ENCODE measurements at places on chromosomes 7 and 10.

GRCh38 chr10:42960991-42961795 lies 115.7 kb upstream of the RET start:
- no peak for DNase-seq

DNA sequence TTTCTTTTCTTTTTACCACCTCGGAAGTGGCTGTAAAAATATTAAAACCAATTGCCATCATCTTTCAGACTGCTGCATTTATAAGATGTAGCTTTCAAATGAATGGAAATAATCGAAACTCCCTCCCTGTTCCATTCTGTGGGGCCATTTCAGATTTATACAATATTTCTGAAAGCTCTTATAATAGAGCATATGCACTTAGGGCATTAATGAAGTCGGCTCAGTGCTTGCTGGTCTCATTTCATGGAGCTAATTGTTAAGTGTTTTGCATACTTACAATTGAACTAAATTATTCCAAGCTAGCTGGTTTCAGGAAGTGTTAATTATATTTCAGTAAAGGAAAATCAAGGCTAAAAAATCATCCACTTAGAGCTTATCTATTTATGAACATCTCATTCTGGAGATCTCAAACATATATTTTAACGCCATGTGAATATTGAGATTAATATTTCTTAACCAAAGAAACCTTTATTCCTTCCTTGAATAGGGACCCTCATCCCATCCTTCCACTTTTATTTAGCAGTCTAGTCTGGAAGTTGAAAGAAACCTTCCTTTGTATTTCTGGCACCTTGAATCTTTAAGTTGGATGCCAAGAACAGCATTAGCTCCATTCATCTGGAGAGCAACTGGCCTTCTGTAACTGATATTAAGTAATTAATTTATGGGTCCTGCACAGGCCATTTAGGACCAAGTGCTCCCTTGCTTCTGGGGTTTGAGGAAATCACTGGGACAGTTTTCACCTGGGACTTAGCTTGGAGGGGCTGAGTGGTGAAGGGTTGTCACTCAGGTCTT lies 45.1 kb downstream of the RPS24 start:
- DNase-seq, result no peak

- DNase-seq, result no peak
These were observed 449.1 kb downstream of the XPNPEP1 start for GRCh38 chr10:109474261-109474660.

DNA sequence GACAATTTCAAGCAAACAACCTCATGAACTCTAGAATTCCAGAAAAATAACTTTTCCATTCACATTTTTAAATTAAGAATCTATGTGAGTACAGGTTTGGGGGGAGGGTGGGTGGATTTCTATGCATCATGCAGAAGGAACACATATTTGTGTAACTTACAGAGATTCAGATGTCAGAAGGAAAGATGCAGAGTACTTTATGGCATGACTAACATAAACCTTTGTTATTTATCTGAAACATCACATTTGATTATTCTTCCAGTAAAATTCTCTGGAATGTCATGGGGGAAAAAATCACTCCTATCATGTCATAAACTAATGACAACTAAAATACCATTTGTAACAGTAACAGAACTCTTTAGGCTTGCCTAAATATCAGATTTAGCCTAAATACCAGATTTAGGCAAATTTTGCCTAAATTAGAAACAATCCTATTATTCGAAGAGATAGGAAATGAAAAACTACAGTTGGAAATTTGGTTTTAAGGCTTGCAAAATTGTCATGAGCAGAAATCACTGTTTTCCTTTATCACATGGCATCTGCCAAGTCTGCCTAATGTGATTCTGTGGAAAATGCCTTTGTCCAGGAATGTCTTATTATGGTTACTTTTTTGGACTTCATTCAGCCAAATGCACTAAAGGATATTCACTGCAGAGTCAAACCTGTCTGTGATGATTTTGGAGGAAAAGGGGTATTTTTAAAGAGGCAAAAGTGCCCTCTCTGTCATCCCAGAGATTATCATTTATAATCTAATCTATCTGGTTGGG lies 527.7 kb upstream of the CELF2 start:
- DNase-seq, result no peak

GRCh38 chr10:33621101-33621500 lies 286.6 kb upstream of the NRP1 start:
- DNase-seq, result no peak

DNA sequence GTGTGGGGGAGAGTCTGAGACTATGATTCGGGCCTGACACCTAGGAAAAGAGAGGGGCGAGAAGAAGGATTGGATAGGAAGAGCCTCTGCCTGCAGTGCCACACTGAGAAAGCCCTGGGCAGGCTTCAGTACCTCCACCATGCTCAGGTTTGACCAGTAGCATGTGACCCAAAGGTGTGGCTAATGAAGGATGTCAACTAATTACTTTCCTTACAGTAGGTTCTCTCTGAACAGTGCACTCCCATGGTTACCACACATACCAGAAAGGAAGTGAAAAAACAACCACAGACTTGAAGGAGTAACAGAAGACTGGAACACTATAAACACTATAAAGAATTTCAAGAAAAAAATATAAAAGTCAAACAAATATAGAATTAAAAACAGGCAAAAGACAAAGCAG lies 46.2 kb downstream of the SEM1 start:
- DNase-seq, result no peak

GRCh38 chr7:14457568-14458453 lies 444.7 kb downstream of the DGKB start:
- DNase-seq, result peak; percentile 87

DNA sequence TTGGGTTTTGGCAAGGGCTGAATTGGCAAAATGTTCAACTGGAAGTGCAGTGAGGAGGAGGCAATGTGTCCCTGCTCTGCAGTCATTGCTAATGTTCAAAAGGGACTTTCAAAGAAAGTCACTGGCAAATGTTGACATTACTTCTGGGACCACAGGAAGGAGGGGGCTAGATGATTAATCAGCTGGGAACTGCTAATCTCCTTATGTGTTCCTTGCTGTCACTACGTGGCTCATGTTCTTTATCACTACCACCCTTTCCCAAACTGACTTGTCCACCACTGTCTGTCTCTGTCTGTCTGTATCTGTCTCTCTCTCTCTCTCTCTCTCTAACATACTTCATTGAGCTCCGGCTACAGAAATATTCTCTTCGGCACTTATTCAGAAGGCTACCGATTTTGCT lies 86.9 kb upstream of the MTPN start:
- DNase-seq, result no peak

DNA sequence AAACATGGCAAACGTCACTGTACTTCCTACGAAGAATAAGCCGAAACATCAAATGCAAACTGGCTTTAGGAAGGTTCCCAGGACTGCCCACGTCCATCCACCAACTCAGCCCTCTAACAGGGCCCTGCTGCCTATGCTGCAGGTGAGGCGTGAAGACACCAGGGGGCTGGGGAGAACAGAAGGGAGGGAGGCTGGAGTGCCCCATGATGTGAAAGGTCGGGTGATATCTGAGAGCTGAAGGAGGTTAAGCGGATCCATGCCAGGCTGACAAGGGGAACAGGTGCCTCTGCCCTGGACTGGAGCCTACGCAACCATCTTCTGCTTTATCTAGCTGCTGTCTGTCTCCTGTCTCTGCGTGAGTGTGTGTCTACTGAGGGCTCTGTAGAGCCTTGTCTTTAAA lies 40.2 kb upstream of the ATP6V0A4 start:
- DNase-seq, result no peak

DNA sequence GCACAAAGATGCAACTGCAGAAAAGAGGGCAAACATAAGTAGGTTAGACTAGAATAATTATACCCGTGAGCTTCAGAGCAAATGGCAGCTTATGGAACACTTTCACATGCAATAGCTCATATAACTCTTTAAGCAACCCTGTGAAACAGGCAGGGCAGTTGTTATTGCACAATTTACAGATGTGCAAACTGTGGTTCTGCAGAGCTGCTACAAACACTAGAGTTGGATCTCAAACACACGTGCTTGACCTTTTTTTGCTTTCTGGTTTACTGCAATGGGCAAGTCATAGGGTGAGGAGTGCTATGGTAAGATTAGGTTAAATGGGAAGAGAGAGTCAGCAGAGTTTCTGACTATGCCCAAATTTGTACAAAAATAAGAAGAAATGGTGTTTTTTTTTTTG lies 610.8 kb downstream of the GATA3 start:
- DNase-seq, result no peak

DNA sequence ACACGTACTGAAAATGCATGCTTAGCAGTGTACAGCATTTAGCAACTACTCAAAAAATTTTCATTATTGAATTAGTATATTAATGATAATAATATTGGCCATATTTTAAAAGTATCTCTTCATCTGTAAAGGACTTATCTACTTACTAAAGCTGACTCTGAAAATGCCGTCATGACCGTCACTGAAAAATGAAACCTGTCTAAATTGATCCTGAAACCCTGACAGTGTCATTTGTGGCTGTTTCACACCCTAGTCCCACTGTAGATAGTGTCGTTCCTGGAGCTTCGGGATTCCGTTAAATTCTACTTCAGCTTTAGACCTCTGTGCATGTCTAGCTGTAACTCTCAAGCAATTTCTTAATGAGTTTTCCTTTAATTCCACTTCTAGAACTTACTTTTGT lies 35.8 kb upstream of the EZH2 start:
- DNase-seq, result no peak

DNA sequence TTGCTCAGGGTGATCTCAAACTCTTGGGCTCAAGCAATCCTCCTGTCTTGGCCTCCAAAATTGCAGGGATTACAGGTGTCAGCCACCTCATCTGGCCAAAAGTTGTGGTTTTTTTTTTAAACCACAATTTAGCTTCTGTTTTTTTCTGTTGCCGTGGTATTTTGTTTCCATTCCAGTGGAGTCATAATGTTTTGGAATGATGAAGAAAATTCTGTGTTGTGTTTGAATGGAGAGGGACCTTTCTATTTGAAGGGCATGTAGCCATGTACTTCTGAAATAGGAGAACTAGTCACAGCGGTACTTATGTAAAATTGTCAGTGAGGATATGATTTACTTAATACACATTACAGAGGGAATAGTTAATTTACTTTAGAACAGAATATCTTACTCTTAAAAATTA lies 201.3 kb downstream of the ARL4A start:
- DNase-seq, result no peak

- no peak for DNase-seq
These were observed 40.4 kb upstream of the MGMT start for GRCh38 chr10:129426606-129427005.

DNA sequence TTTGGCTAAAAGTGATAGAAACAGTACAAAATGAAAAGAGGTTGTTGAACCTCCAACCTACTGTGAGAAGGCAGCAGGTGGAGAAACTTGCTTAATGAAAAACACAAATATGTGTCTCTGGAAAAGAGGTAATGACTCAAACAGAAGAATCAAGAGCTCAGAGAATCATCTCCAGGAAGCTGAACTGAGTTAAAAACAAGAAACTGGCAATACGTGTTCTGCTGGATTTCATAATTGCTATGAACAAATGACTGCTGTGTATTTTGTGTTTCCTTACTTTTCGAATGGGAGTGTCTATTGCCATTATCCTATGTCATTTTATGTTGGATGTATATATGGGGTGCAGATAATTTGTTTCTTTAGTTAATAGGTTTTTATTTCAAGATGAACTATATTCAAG lies 401.1 kb downstream of the DGKB start:
- no peak for DNase-seq

DNA sequence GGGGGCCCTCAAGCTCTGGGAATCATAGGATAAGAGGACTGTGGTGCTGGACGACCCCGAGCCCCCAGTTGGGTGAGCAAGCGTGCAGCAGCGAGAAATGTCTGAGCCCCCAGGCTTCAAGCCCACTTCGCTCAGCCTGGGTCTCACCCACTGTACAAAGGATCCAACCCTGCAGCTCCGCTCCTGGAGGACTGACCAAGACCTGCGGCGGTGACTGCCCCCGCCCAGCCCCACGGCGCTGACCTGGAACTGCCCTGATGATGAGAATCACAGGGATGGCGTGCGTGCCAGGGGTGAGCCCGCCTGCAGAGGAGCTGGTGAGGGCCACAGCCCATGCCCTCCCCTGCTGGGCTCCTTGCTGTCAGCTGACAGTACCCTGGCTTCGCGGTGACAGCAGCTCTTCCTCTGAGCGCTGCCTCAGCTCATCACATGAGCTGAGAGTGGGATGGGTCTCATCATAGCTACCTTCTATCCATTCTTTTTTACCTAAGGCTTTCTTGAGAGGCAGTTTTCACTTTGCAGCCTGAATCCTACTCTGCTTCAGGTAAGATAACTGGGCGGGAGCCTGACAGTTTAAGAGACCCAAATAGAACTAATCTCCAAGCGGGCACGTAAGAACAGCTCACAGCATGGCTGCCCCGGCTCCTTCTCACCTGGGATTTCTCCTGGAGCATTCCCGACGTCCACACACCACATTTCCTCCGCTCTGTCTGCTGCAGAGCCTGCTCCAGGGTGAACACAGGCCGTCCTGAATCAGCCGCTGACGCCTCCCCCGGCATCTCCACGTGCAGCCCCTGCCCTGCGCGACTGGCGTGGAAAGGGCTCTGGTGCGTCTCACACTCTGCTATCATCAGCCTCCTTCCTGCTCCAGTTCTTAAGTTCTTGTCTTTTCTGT lies 329.9 kb downstream of the PTPRN2 start:
- DNase-seq, result no peak

GRCh38 chr10:78764436-78764835 lies 304.3 kb upstream of the ZMIZ1 start:
- no peak for DNase-seq

- no peak for DNase-seq
These were observed 23.0 kb downstream of the ZNF518A start for GRCh38 chr10:96153070-96153469.

DNA sequence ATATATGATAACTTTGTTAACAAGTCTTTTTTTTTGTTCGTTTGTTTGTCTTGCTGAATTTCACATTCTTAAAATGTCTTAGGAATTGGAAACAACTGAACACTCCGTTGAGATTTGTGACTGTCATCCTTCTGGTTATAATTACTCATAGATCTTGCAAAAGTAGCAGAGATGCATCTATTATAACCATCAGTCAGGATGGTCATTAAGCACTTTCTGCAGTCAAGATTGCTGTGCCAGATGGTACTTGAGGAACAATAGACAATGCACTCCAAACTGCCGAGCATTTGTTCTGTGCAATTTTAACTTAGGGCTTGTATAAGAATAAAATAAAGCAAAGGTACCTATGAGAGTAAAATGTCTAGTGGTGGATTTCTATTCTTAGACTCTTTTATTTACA lies 710.1 kb upstream of the KCND2 start:
- DNase-seq, result no peak

- DNase-seq, result peak; percentile 83
These were observed at the start of gene HPS1 for GRCh38 chr10:98446661-98447221. HPS1 (minus strand) TSS chr10:98446935; CDS start chr10:98443240, 3,695 bp downstream.

- DNase-seq, result no peak
These were observed 10.2 kb downstream of the CYTH3 start for GRCh38 chr7:6262221-6262620.

- no peak for DNase-seq
These were observed 73.4 kb downstream of the CFAP46 start for GRCh38 chr10:132868995-132869394.

GRCh38 chr7:145534301-145534700 lies 582.3 kb upstream of the CNTNAP2 start:
- no peak for DNase-seq

- no peak for DNase-seq
These were observed 311.0 kb upstream of the PODXL start for GRCh38 chr7:131867461-131867860.

- no peak for DNase-seq
These were observed 32.7 kb downstream of the SLC29A3 start for GRCh38 chr10:71351628-71352319.

Measured in LoVo (cell line).